ENCODE measurements at places on chromosomes 1 and 21.

- H3K27ac ChIP-seq = no peak overlapping the region
- H3K36me3 ChIP-seq = no peaks in the 10 kb centered on the region
- no peaks in the 10 kb centered on the region for H3K4me1 ChIP-seq
- DNase-seq = no peak
- H3K4me3 ChIP-seq = no peak overlapping the region
Measured at GRCh38 chr1:164369698-164370365, 189.2 kb upstream of the PBX1 start.

GRCh38 chr1:203858055-203858454 is 3.3 kb upstream of the SNRPE start:
- DNase-seq = no peak
- no peaks in the 10 kb centered on the region for H3K4me1 ChIP-seq
- no peaks in the 10 kb centered on the region for H3K27me3 ChIP-seq
- no peak overlapping the region for H3K27ac ChIP-seq
- H3K36me3 ChIP-seq = peaks cover 33% of the 10 kb centered on the region

DNA sequence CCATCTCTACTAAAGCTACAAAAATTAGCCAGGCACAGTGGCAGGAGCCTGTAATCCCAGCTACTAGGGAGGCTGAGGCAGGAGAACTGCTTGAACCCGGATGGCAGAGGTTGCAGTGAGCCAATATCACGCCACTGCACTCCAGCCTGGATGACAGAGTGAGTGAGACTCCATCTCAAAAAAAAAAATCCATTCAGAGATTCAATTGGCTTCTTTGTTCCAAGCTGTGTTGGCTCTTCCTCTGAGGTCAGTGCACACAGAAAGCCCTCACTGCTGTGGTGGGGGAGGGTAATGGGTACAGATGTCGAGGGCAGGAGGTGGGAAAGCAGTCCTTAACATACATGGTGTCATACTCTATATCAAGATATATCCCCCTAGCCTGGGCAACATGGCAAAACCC is 14.7 kb downstream of the TIE1 start:
- no peak for DNase-seq
- H3K27ac ChIP-seq = no peak overlapping the region
- H3K4me3 ChIP-seq = no peak overlapping the region
- H3K27me3 ChIP-seq = no peaks in the 10 kb centered on the region

GRCh38 chr1:3727042-3727824 is 25.0 kb upstream of the CCDC27 start:
- DNase-seq = no peak
- no peaks in the 10 kb centered on the region for H3K27me3 ChIP-seq
- H3K4me1 ChIP-seq = no peaks in the 10 kb centered on the region
- H3K27ac ChIP-seq = no peak overlapping the region
- H3K36me3 ChIP-seq = no peaks in the 10 kb centered on the region

DNA sequence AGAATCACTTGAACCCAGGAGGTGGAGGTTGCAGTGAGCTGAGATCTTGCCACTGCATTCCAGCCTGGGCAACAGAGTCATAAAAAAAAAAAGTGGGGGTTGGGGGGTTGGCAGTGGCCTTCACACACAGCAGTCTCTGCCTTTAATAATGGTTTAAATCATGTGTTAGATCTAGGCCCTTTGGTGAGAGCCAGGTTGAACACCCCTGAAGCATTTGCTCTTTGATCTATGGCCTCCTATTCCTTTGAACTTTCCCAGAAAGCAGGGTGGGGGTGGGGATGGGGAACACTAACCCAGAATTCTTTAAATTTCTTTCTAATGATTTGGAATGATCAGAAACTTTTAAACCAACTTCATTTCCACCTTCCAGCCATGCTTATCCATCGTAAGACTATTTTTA is 313.0 kb downstream of the KIF26B start:
- H3K27me3 ChIP-seq = no peaks in the 10 kb centered on the region
- no peak overlapping the region for H3K4me3 ChIP-seq
- no peaks in the 10 kb centered on the region for H3K36me3 ChIP-seq
- H3K4me1 ChIP-seq = no peaks in the 10 kb centered on the region

DNA sequence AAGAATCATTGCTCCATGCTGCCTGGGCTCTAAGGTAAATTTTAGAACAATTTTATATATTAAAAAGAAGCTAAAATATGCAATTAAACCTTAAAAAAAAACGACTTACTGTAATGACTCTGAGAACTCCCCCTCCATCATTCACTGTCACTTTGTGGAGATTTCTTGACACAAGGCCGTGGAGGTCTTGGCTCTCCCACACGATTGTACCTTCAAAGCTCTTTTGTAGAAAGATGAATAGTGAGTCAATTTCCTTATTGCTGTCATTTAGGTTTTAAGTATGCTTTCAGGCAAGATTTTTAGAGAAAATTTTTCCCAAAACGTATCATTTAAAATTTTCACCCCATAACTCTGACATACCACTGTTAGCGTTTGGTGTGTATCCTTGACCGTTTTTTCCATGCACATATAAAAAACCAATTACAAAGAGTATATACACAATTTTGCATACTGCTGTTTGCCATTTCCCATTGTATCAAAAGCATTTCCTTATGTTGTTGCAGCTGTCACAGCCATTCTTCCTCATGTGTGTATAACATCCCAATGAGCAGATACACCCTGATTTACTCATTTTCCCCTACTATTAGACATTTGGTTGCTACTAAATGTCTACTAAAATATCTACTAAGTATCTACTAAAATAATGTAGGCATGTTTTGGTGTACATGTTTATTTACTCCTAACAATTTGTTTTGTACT is 33.4 kb downstream of the B3GALNT2 start:
- H3K27ac ChIP-seq = no peak overlapping the region
- no peaks in the 10 kb centered on the region for H3K36me3 ChIP-seq
- no peaks in the 10 kb centered on the region for H3K27me3 ChIP-seq

DNA sequence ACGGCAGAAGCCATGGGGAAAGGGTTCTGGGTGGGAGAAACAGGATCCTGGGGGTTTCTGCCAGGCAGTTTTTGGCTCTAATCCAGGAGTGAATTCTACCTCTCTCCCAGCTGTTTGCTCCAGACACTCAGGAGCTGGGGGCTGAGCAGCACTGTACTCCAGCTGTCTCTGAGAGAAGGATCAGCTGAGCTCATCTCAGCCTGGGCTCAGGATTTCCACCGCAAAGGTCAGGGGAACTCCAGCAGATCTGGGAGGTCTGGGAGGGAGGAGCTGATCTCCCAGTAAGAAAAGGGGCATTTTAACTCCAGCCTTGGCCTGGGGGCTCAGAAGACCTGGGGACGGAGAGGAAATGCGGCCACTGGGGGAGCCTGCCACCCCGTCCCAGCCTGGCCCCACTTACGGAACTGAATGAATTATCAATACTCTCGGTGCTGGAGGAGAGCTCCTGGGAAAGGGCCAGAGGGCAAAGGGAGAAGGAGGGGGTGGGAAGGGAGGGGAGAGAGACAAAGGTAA is 17.3 kb downstream of the PI4KB start:
- peaks cover 5% of the 10 kb centered on the region for H3K36me3 ChIP-seq
- DNase-seq = no peak
- peaks cover 58% of the 10 kb centered on the region for H3K4me1 ChIP-seq
- H3K27ac ChIP-seq = peak overlapping the region; percentile 38

- H3K4me3 ChIP-seq = no peak overlapping the region
- no peaks in the 10 kb centered on the region for H3K36me3 ChIP-seq
- H3K4me1 ChIP-seq = no peaks in the 10 kb centered on the region
- no peak for DNase-seq
Measured at GRCh38 chr1:18794561-18794960, 64.9 kb downstream of the TAS1R2 start.

DNA sequence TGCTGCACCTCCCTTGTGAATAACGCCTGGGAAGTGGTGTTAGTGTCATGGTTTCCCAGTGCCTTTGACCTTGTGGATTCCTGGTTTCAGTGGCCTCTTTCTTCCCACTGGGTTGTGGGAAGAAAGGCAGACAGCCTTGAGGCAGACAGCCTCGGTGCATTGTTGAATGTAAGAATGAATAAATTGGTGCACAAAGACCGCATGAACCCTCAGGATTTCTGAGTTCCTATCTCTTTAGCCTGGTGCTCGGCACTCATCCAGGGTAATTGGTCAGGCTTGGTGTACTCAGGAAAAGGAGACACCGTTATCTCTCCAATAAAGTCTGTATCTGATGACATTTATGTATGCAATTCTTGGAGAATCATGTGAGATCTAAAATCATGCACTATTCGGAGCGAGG is 5.1 kb downstream of the ZNF362 start:
- no peak overlapping the region for H3K4me3 ChIP-seq
- no peaks in the 10 kb centered on the region for H3K27me3 ChIP-seq
- peaks cover 19% of the 10 kb centered on the region for H3K4me1 ChIP-seq
- no peaks in the 10 kb centered on the region for H3K36me3 ChIP-seq

DNA sequence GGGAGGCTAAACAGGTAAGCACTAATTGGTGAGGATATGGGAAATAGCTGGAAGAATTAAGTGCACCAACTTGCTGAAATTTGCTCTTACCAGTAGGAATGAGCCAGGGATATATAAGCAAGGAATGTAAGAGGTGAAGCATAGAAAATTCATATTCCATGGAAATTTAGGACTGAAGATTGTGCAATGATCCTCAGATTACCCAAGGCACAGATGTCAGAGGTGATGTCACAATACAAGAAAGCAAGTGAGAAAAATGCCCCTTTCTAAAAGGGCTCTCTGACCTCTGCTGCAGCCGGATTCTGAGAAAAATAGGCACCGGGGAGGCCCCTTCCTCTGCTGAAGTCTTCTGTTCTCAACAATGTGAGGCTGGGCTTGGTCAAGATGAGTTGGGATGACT is 112.3 kb upstream of the ZNF678 start:
- H3K36me3 ChIP-seq = no peaks in the 10 kb centered on the region
- no peak for DNase-seq
- no peaks in the 10 kb centered on the region for H3K27me3 ChIP-seq
- no peaks in the 10 kb centered on the region for H3K4me1 ChIP-seq
- H3K27ac ChIP-seq = no peak overlapping the region
- H3K4me3 ChIP-seq = no peak overlapping the region

DNA sequence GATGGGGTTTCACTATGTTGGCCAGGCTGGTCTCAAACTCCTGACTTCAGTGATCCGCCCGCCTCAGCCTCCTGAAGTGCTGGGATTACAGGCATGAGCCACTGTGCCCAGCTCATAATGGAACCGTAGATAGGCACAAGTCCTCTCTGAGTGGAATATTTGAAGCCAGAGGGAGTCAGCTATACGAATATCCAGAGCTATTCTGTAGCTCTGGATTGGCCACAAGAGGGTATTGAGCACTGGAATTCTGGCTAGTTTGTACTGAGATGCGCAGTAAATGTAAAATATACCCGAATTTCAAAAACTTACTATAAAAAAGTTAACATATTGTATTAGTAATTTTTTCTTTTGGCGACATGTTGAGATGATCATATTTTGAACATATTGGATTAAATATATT is 851 bp upstream of the VPS13D start:
- no peaks in the 10 kb centered on the region for H3K27me3 ChIP-seq
- no peaks in the 10 kb centered on the region for H3K36me3 ChIP-seq
- H3K4me3 ChIP-seq = no peak overlapping the region
- H3K27ac ChIP-seq = no peak overlapping the region
- H3K4me1 ChIP-seq = no peaks in the 10 kb centered on the region

DNA sequence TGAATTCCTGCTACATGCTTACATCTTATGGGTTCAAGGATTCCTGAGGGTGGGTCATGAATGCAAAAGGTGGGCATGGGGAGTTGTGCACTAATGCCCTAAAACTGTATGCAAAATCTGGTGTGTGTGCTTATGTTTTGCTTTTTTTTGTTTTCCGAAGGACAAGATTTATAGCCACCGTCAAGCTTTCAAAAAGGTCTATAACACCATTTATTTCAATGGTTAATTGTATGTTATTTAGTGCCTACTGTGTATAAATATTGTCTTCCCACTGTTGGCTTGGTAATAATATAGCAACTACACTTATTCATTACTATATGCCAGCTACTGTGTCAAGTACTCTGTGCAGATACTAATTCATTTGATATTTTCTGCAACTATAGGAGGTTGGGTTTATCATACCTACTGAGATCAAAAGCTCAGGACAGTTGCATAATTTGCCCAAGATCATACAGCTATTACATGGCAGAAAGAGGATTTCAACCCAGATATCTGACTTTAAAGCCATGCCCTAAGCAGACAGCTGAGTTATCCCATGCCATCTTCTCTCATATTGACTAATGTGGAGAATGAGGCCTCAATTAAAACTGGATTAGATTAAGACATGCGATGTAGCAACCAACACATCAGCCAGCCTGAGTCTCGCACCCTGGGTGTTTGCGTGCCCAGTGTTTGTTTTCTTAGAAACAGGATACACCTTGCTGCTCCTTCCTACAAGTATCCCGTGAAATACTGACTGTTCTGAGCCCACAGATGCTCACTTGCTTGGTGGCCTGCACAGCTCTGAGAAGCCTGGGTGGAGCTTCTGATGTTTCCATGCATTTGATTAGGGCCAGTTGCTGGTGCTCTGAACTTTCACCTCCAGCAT is 34.6 kb downstream of the GADD45A start:
- DNase-seq = no peak
- H3K27me3 ChIP-seq = no peaks in the 10 kb centered on the region
- H3K4me3 ChIP-seq = no peak overlapping the region
- H3K27ac ChIP-seq = no peak overlapping the region

DNA sequence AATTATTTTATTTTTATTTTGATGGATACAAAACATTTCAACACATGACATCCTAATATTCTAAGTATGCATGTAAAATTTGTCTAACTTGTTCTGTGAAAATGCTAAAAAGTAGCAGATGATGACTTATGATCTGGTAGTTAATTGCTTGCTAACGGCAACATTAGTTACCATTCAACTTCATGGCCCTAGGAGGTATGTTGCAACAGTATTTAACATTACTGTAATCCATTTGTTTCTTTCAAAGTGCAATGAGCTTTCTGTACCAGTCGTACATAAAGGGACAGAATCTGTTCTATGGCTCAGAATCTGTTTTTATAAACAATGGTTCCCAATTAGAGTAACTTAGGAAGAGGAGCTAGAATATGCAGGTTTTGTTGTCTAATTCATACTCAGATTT is 91.5 kb upstream of the ZNHIT6 start:
- H3K27me3 ChIP-seq = no peaks in the 10 kb centered on the region
- H3K36me3 ChIP-seq = no peaks in the 10 kb centered on the region
- DNase-seq = no peak
- H3K4me3 ChIP-seq = no peak overlapping the region
- H3K27ac ChIP-seq = no peak overlapping the region
- no peaks in the 10 kb centered on the region for H3K4me1 ChIP-seq

- no peak for DNase-seq
- no peak overlapping the region for H3K4me3 ChIP-seq
- H3K27ac ChIP-seq = no peak overlapping the region
- H3K4me1 ChIP-seq = no peaks in the 10 kb centered on the region
Measured at GRCh38 chr1:182685215-182685614, 828 bp upstream of the RGS8 start.

DNA sequence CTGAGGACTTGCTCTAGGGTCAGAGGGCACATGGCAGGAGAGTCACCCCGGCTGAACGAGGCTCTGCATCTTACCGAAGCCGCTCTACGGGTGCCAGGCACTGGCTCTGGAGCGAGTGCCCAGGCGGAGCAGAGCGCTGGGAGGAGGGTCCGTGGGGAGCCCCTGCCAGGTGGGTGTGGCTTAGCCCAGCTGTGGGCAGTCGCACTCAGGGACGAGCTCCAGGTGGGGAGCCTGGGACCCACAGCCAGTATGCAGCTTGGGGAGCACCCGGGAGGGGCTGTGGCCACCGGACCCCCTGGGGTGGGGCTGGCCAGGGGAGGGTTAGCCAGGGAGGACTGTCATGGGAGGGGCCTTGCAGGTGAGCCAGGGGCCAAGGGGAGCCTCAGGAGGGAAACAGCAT is 3.8 kb downstream of the AGRN start:
- no peaks in the 10 kb centered on the region for H3K36me3 ChIP-seq
- H3K27ac ChIP-seq = no peak overlapping the region
- H3K4me3 ChIP-seq = no peak overlapping the region
- no peaks in the 10 kb centered on the region for H3K4me1 ChIP-seq

- DNase-seq = no peak
- no peaks in the 10 kb centered on the region for H3K36me3 ChIP-seq
- no peaks in the 10 kb centered on the region for H3K27me3 ChIP-seq
Measured at GRCh38 chr1:85578321-85579295, 2.0 kb upstream of the CCN1 start.
